ENCODE measurements at places on chromosomes 12 and 14.

DNA sequence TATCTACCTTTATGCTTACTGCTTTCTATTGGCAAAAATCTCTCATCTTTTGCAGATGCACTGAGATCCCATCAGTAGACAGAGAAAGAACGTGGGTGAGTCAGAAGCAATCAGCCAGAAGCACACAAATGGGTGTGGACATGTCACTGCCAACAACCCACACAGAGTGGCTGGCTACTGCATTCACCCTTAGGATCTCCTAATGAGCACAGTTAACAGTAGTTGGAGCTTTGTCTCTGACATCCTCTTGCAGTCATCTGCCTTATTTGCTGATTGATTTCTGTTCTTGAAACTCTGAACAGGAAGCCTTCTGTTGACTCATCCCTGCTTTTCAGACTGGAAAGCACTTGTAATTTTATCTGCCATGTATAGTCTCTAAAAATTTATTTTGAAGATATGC, 117.2 kb downstream of the RGS6 start:
- DNase-seq, result no peak

- DNase-seq, result no peak
These were observed 7.5 kb downstream of the ATF1 start for GRCh38 chr12:50771409-50771808.

DNA sequence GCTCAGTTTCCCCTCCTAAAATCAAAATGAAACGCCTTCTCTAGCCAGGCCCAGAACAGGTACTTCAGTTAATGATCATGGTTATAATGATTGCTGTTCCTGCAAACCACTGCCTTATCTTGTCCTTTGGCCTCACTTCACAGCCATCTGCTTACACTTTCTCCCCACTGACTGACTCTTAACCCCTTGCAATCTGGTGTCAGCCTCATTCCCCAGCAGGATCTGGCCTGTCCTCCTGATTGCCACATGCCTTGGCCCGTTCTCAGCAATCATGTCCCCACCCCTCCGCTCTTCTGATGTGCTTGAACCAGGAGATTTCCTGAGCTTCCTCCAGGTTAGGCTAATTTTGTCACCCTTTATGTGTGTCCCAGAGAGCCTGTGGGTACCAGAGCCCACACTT, 64.5 kb downstream of the KCNA1 start:
- DNase-seq, result no peak

DNA sequence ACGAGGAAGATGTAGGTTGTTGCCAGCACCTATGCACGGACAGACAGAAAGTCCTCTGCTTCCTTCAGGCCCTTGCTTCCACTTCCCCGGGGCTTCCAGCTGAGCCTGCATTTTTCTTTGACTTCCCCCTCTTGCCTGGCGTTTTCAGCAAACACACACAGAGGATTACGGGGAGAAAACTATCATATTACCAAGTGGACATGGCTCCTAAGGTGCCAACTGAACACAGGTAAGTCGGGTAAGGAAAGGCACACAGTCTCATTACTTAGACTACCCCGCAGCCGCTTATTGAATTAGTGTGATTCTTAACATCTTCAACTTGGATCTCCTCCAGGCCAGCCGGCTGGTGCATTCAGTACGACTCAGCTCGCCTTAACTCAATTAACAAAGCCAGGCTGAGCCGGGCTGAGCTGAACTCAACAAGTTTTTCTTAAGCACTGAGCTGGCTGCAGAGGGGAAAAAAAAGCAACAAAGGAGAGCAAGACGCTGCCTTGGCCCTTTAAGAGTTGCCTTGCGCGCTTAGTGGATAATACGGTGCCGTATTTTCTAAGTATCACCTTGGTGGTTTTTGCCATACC, 19.2 kb upstream of the MAP1LC3B2 start:
- DNase-seq, result no peak

DNA sequence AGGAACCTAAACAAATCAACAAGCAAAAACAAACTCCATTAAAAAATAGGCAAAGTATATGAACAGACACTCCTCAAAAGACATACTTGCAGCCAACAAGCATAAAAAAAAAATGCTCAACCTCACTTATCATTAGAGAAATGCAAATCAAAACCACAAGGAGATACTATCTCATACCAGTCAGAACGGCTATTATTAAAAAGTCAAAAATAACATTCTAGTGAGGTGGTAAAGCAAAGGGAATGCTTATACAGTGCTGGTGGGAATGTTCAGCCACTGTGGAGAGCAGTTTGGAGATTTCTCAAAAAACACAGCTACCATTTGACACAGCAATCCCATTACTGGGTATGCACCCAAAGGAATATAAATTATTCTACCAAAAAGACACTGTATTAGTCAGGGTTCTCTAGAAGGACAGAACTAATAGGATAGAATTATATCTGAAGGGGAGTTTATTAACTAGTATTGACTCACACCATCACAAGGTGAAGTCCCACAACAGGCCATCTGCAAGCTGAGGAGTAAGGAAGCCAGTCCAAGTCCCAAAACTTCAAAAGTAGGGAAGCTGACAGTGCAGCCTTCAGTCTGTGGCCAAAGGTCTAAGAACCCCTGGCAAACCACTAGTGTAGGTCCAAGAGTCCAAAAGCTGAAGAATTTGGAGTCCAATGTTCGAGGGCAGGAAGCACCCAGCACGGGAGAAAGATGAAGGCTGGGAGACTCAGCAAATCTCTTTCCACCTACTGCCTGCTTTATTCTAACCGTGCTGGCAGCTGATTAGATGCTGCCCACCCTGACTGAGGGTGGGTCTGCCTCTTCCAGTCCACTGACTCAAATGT, 101.6 kb upstream of the KRAS start:
- DNase-seq, result no peak

GRCh38 chr12:122955156-122955555, 11.1 kb downstream of the ABCB9 start:
- no peak for DNase-seq

DNA sequence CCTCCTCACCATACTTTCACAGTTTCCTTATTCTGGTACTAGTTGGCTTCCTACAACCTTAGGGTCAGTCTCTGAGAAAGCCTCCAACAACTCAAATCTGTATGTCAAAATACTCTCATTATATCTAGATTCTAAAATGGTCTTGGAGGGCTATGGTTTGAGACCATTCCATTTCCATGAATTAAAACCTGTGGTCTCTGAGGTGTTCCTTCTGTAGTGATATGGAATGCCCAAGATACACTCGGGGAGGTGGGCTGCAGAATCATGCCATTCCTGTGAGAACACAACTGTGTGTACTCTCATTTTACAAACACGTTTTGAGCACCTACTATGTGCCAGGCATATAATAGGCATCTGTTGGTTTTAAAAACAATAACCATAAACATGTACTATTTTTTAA, 74.0 kb downstream of the FERMT2 start:
- DNase-seq, result no peak

- DNase-seq, result no peak
These were observed 18.6 kb downstream of the TMEM229B start for GRCh38 chr14:67469954-67470353.

- DNase-seq, result no peak
These were observed 24.3 kb upstream of the HSPB8 start for GRCh38 chr12:119154435-119154818.

- DNase-seq, result no peak
These were observed 5.5 kb downstream of the NOPCHAP1 start for GRCh38 chr12:104991565-104992128.

- no peak for DNase-seq
These were observed 39.9 kb downstream of the SNAPC1 start for GRCh38 chr14:61802010-61802568.

DNA sequence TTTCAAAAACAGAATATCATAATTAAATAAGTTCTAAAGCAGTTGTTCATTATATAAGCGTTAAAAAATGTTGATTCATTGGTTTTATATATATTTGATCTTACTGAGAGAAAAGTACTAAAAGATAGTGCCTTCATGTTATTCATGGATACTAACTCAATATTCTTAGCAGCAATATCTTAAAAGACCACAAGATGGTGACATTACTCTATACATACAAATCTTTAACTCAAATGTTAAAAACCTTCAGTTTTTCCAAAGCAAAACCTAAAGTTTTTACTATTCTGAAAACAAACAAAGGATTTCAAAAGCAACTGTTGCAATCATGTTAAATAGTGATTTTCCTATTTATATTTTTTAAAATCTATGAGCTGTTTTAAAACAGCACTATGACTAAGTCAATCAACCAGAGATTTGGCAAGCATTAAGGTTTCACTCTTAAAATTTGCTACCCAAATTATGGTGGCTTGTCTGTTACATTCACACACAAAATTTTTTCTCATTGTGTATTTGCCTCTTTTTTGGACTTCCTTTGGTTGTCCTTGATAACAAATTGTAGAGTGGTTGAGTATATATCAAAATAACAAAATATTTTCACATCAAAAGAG, 50.1 kb upstream of the RERGL start:
- no peak for DNase-seq

GRCh38 chr14:100474196-100474595, 113.0 kb downstream of the BEGAIN start:
- DNase-seq, result no peak

DNA sequence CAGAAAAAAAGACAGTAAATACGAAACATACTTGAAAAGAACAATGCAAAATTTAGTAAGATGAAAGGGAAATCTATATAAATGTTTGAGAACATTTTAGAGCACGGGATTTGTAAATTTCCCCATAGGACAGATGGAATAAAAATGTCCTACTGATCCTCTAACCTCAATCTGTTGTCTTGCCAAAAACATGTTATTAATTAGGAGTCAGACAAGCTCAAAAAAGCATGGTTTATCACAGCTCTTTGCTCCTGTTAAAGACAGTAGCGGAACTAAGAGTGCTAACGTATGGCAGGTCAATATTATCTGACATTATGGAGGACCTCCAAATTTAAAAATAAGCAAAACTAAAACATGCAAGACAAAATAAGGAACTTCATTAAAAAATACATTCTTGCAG, 12.9 kb downstream of the GMFB start:
- DNase-seq, result no peak

GRCh38 chr14:80638620-80639515, 302.7 kb downstream of the CEP128 start:
- peak; percentile 49 for DNase-seq

DNA sequence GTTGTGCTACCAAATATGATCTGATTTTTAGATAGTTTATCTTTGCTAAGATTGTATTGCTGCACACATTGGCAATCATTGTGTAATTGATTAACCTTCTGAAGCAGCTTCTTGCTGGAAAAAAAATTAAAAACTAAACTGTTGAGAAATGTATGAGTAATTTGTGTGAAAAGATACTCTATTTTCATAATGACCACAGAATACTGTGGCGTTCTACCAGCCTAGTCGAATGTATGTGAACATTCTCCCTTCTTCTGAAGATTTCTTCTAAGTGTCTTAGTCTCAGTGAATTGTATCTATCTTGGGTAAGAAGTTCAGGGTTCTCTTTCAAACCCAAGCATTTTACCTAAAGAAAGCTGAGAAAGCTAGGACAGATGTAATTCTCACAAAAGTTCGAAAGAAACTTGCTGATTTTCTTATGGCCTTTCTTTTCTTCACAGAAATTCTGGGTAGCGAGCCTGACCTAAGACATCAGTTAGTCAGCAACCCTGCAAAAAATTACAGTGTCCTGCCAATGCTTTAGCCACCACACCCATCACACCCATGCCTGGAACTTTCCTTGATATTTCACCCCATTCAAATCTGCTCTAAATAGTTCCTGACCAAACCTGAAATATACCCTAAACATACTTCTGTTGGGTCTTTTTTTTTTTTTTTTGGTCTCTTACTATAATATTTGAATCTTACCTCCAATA, 27.1 kb upstream of the C12orf71 start:
- DNase-seq, result no peak

GRCh38 chr12:104055686-104056388, 5.8 kb upstream of the GLT8D2 start:
- no peak for DNase-seq

DNA sequence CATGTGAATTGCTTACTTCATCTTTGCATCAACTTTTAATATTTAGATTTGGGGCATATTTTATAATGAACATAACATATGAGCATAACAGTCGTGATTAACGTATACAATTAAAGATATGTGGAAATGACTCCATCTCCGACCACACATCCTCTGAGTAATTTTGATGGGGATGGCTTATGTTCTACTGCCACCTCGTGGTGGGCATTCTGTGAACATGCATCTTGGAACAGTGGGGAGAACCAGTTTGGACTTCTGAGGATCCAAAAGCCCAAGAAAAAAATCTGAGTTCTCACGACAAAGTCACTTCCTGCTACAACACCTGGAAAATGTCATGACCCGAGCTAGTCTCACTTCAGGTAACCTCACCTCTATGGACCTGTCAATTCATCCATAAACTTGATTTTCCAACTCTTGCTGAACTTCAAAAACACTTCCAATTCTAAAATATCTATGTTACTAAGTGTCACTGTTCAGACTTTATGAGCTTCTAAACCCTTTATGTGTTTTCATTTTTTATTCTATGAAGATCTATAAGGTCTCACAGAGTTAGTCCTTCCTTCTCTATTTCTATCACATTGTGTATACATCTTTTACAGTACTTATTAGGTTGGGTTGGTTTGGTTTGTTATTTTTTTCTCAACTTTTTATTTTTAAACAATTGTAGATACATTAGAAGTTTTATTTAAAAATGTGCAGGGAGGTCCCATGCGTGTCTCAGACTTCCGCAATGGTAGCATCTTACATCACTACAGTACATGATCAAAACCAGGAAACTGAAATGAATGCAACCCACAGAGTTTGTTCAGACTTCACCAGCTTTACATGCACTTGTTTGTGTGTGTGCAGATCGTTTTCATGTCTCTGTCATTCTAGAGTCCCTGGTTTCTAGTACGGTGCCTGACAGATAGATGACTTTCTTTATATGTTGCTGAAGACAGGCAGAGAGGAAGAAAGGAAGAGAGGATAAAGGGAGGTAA, 38.2 kb upstream of the STAB2 start:
- DNase-seq, result no peak

Measured in skeletal muscle cell (primary cell).